Activated T-helper 2 cell treated with anti-CD3 and anti-CD28 coated beads, Interferon-gamma antibody, Interleukin-2, Interleukin-4, amounts not matched to agents 10 μg/mL and 5 μg/mL and 100 μg/mL, durations not matched to agents 14 hours and 24 hours and 36 hours (primary cell): ENCODE measurements at places on chromosomes 3 and 15. TPM values are rescaled to one million over a fixed set of nuclear protein-coding genes. Genes with fewer than 3 reads are reported as not detected.

Gene ATP10A
- 40.1 and 44.4 TPM in 2 replicates for total RNA-seq

Gene CHRNA3
- not detected in 2 replicates for total RNA-seq

Gene CAMK2N2
- total RNA-seq = 0.18 TPM in 1 of 2 replicates, not detected in the other

Gene CKMT1B
- total RNA-seq = 0.32 and 0.53 TPM in 2 replicates

Gene LRRC3B
- total RNA-seq = not detected in 2 replicates

Gene EXD1
- total RNA-seq = not detected in 2 replicates

Gene ARL14
- not detected in 2 replicates for total RNA-seq

Gene SCN11A
- 0.02 TPM in 2 replicates for total RNA-seq

Gene SKOR1
- total RNA-seq = 0.09 and 0.21 TPM in 2 replicates

Gene DNAJC19
- 48.5 and 62.2 TPM in 2 replicates for total RNA-seq

Gene ZPLD1
- not detected in 2 replicates for total RNA-seq

Gene TIGIT
- 6.3 and 6.7 TPM in 2 replicates for total RNA-seq

Gene KY
- total RNA-seq = not detected in 2 replicates

Gene PTPN23
- total RNA-seq = 35.7 and 38.3 TPM in 2 replicates
